DMS 273 treated with DMSO at 0.1 percent for 48 hours (cell line): ENCODE measurements at places on chromosomes 16 and 17.

DNA sequence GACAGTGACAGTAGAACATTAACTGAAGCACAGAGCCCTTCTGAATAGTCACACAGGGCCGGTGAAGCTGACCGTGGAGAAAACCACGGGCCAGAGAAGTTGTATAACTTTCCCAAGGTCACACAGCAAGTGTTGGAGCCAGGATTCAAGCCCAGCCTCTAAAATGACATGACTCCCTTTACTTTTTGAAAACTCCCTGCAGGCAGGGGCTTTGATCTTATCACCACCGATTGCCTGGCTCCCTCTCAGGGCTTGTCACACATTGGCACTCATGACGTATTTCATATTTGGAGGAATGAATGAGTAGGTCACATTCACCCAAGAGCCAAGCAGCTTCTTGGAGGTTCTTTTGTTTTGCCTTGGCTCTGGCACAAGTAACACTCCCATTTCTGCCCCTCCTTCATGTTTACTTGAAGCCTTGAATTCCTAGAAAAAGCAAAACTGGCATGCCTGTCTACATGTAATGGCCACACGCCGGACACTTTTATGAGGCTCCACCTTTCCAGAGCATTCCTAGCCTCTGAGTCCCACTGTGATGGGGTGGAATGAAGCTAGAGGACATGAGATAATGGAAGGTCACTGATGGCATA lies 13.3 kb upstream of the RBBP6 start:
- DNase-seq = no peak

DNA sequence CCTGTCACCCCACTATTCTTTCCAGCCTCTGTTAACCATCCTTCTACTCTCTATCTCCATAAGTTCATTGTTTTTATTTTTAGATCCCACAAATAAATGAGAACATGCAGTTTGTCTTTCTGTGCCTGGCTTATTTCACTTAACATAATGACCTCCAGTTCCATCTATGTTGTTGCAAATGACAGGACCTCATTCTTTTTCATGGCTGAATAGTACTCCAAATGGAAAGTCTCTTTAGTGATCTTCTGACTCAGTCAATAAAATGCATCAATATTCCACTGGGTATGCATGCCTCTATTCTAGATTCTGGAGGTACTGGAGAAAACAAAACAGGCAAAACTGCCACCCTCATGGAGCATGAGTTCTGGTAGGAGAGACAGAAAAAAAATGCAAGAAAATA lies 459.0 kb downstream of the XYLT1 start:
- DNase-seq = no peak

DNA sequence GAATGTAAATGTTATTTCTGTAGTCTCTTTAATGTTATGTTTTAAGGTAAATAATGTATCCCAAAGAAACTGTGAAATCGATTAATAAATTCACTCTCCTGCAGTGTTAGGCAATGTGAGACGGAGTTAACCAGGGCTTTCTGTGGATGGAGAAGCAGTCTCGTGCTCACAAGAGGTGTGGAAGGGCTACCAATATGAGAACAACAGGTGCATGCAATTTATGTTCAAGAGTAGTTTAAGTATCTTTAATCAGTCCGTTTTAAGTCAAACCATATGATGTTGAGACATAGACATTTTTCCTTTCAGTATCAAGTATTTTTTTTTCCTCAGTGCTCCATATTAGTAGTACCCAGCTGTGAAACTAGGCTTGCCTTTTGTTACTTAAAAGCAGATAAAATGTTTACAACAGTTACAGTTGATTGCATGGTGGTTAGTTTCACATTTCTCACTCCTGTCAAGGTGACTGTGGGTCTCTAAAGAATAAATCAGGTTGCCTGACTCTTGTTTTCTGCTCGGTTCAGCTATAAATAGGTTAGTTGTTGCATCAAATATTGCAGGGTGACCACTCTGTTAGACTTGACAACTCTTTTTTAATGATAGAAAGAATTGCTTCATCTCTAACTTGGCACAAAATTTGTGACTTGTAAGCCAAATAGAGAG lies 54.4 kb downstream of the COX10 start:
- DNase-seq = no peak

DNA sequence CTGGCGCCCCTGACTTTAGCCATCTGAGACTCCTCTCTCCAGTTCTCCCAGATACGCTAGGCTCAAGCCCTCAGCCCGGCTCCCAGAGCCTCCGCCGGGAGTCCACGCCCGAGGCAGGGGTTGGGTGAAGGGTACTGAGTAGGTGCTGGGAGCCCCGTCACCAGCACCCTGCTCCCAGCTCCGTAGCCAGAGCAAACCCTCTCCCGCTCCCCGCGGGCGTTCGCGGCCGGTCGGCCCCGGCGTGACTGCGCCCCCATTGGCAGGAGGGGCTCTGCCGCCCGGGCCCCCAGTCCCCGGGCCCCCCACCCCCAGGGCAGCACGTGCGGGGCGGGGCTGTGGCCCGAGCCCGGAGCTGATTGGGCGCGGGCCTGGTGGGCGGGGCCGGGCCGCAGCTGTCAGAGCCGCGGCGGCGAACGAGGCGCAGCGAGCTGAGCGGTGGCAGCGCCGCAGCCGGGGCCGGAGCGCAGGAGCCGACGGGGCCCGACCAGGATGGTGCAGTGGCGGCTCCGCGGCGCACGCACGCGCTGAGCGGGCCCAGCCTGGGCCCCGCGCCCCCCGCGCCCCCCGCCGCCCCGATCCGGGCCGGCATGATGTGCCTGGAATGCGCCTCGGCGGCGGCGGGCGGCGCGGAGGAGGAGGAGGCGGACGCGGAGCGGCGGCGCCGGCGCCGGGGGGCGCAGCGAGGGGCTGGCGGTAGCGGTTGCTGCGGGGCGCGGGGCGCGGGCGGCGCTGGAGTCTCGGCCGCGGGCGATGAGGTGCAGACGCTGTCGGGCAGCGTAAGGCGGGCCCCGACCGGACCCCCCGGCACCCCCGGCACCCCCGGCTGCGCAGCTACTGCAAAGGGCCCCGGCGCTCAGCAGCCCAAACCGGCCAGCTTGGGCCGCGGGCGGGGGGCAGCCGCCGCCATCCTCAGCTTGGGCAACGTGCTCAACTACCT lies at the start of gene SPNS2:
TSS of gene SPNS2 (plus strand) at position 421 of the 937 bp plus-strand sequence. CDS start at position 588, 167 bp downstream.
- peak; percentile 19 for DNase-seq

- DNase-seq = no peak
These were observed 5.9 kb downstream of the SLC5A10 start for GRCh38 chr17:18957831-18958230.

GRCh38 chr16:55284718-55285099 lies 39.3 kb upstream of the IRX6 start:
- DNase-seq = no peak

DNA sequence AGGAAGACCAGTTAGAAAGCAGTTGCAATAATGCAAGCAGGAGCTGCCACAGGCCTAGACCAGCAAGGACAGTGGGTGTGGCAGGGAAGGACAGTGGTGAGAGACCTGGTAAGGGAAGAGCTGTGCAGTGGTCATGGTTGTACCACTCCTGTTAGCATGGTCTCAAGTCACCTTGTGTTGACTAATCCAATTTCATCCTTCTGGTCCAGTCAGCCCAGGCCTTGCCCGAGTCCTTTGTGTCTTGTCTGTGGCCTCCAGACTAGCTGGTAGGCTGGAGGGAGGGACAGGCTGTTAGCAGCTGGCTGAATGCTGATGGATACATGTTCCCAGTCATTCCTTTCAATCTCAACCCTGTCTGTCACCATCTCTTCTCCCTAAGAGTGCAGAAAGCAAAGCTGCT lies 54.1 kb upstream of the BRD7 start:
- no peak for DNase-seq

GRCh38 chr17:78534492-78535272 lies 42.5 kb downstream of the DNAH17 start:
- no peak for DNase-seq

DNA sequence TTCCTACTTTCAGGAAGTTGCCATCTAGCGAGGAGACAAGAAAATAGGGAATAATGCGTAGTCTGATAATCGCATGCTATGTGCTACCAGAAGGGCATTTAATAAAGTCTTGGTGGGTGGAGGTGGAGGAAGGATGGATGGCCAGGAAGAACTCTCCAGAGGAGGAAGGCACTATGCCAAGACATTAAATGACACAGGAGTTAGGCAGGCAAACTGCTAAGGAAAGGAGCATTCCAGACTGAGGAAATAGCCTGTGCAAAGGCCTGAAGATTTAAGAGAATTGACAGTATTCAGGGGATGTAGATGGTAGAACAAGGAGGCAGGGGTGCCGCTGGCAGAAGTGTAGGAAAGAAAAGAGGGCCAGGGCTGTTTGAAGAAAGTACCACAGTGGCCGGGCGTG lies 19.3 kb upstream of the ARHGAP44 start:
- DNase-seq = no peak

DNA sequence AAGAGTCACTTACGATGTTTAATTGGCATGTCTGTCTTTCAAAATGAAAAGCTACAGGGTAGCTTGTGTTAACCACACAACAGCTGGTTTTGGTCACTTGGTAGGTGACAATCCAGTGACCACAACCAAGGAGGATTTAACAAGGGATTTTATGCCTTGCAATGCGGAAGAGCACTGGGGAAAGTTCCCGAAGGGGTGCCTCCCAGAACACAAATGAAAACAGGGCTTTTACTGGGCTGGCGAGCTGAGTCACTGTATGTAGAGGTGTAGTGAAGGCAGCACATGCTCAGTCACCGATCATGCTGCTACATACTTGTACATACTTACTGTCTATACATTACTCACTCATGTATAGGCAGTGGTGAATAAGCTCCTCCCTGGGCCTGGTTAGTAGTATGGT lies 483.5 kb downstream of the CDH13 start:
- DNase-seq = no peak

DNA sequence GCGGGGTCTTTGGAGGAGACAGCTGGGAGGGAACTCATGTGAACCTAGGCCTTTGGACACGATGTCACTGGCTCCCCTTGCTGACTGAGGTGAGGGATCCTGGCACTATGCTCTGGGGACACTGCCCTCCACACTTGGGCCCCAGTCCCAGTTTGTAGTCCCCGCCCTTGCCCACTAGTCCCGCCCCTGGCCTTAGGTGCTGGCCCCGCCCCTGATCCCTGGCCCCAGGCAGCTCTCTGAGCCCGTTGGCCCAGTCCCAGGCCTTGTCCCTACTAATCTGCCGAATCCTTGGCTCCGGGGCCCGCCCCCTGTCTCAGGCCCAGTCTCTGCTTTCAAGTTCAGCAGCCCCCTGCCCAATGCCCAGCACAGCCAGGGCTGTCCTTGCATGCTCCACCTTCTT lies 61.0 kb downstream of the SMPD3 start:
- no peak for DNase-seq

- no peak for DNase-seq
These were observed 6.7 kb upstream of the RNASEK start for GRCh38 chr17:7005716-7006115.

DNA sequence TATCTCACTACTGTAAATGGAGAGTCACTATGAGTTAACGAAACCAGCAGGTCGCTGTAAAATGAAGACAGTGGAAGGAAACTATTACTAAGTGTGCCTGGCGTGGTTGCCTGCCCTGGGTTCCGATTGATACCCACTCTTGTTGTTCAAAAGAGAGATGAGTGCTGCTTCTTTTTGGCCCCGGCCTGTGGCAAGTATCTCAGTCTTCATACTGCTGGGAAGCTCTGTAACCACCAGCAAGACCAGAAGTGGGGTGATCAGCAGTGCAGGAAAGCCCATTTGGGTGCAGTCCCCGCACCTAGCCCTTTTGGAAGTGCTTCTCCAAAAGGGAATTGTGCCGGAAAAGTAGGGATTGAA lies 104.5 kb downstream of the SNX29 start:
- DNase-seq = no peak

GRCh38 chr16:73057291-73058210 lies 9.6 kb upstream of the ZFHX3 start:
- no peak for DNase-seq

- DNase-seq = no peak
These were observed 524 bp downstream of the IQCK start for GRCh38 chr16:19718624-19718965.

- no peak for DNase-seq
These were observed at the start of gene MT1E for GRCh38 chr16:56625140-56625942. Gene MT1E, plus strand, starts transcription at chr16:56625781. Its CDS starts 71 bp downstream, at chr16:56625852.

GRCh38 chr16:85431431-85432124 lies 181.5 kb upstream of the GSE1 start:
- no peak for DNase-seq

DNA sequence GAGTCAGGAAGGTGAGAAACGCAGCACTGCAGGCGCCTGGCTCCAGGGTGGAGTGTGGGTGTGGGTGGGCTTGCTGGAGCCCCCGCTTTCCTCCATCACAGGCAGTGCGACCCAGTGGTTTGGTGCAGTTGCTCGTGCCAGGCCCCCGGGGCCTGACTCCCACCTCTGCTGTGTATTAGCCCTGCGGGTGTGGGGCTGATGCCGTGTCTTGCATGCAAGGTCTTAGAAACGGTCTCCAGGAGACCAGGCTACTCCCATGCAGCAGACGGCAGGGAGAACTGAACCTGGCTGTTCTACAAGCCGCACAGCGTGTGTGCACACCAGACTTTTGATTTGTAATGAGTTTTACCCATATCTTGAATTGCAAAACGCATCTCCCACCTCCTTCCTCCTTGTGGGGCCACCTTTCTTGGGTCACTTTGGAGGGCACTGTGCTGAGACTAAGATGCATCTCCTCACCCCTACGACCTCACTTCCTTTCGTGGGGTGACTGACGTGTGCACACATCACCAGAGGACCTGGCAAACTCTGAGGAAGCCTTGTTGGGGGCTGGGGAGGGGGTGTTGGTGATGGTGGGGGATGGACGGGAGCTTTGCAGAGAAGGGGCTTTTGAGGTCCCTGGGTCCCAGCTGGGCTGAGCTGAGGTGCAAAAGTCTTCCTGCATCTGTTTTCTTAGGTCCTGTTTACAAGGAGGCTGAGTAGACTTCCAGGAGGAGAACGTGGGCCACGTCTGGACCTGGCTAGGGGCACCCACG lies 101.8 kb upstream of the TNRC6C start:
- no peak for DNase-seq

GRCh38 chr17:46814446-46814845 lies 4.0 kb downstream of the WNT3 start:
- no peak for DNase-seq

DNA sequence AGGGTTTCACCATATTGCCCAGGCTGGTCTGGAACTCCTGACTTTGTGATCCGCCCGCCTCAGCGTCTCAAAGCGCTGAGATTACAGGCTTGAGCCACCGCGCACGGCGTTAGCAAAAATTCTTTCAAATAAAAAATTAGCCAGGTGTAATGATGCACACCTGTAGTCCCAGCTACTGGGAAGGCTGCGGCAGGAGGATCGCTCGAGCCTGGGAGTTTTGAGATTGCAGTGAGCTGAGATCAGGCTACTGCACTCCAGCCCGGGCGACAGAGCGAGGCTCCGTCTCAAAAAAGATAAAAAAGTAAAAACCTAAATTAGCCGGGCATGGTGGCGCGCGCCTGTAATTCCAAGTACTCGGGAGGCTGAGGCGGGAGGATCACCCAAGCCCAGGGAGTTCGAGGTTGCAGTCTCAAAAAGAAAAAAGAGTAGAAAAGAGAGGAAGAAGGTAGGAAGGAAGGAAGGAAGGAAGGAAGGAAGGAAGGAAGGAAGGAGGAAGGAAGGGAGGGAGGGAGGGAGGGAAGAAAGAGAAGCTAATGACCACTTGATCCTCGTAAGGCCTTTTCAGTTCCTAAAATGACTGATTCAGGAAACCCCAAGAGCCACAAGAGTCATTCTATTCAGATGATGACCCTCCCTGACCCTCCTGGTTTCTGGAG lies 59.2 kb downstream of the SRL start:
- no peak for DNase-seq

- DNase-seq = peak; percentile 5
These were observed 2.4 kb downstream of the DHRS7B start for GRCh38 chr17:21129023-21129681.
